ENCODE measurements at places on chromosomes 7 and 10.

- DNase-seq = no peak
Measured at GRCh38 chr7:102979670-102980069, 66.9 kb downstream of the LRRC17 start.

DNA sequence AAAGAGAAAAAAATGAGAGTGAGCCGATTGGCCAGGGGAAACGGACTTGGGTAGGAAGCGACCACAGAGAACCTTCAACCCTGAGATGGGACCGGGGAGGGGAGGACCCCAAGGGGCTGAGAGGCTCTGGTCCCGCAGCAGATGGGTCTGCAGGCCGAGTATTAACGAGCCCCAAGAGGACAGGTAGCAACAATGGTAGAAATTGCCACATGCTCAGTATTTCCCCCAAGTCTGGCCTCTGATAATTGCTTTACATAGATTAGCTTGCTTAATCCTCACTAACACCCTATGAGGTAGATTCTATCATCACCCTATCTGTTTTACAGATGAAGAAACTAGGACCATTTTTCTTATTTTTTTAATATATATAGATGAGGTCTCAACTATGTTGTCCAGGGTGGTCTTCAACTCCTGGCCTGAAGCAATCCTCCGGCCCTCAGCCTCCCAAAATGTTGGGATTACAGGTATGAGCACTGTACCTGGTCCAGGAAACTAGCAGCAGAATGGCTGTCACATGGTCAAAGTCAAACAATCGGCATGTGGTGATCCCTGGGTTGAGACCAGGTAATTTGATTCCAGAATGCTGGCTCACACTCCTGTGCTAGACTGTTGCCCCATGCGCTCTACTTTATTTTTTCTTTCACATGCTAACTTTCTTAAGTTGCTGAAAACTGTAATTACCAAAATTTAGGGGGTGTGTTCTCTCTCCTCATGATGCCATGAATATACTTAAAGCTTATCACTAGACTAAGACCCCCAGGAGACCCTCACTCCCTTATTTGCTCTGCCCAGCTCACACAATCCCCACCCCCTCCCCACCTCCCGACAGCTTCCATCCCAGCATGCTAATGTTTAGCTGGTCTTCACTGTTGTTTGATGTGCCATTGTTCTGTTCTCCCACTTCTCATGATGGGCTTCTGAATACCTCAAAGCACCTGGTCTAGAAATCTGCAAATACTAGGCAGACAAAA is 67.9 kb upstream of the AFAP1L2 start:
- DNase-seq = no peak

DNA sequence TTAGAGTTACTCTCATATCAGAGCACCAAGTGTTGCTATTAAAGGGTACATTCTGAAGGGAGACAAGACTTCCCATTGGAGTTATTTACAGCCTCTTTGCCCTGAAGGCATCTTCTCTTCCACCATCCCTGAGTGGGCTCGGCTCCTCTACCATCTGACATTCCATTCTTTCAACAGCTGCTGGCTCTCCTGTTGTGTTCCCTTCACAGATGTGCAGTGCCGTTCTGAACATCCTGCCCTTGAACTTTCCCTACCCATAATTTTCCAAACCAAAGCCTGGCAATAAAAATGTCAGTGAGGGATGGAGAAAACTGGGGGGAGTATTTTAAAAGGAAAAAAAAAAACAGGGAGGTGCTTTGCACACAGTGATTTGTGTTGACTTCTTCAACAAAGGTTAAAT is 392.9 kb downstream of the KCNMA1 start:
- no peak for DNase-seq

GRCh38 chr7:94061326-94061725 is 57.2 kb upstream of the BET1 start:
- no peak for DNase-seq

- DNase-seq = no peak
Measured at GRCh38 chr10:133456041-133456951, 2.6 kb downstream of the SCART1 start.

DNA sequence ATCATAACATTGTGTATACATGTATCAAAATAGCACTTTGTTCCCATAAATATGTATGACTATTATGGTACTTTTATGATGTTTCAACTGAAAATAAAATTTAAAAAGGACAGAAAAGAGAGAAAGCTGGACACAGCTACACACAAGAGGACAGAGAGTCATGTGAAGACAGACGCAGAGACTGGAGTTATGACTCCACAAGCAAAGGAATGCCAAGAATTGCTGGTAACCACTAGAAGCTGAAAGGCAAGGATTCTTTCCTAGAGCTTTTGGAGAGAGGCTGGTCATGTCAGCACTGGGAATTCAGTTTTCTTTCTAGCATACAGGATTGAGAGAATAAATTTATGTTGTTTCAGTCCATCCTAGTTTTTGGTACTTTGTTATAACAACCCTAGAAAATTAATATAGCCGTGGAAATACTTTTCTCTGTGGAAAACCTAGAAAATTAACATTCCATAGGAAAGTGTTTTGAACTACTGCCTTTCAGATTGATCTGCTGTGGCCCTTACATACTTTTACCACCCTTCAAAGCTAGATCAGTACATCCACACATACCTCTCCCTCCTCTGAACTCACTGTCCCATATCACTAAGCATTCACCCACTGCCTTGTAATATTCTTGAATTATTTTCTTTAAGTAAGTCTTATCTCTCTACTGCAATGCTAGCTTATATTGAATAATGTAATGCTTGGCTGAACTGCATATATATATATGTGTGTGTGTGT is 575.3 kb downstream of the IPMK start:
- no peak for DNase-seq

DNA sequence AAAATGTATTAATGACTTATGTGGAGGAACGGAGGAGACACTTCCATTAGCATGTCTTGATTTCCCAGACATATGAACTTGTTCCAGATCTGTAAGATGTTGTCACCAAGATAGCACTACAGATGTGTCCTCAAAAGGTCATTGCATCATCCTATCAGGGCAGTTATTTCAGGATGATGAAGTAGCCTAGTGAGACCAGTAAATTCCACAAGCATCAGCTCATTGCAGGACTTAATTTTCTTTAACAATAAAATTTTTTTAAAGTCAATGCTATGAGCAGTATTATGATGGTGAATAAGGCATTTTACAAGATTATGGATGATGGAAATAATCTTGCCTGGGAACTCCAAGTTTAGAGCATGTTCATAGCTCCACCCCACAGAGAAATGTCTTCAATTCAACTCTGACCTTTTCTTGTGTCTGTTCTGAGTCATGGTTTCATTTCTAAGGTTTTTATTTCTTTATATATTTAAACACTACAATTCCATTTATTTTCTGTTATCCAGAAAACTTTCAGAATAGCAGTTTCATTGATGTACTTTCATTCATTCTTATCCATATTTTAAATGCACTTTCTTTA is 1203.3 kb upstream of the CELF2 start:
- no peak for DNase-seq

- no peak for DNase-seq
Measured at GRCh38 chr10:95536017-95536416, 25.2 kb downstream of the SORBS1 start.

- no peak for DNase-seq
Measured at GRCh38 chr10:61406736-61407135, 46.4 kb downstream of the TMEM26 start.

- no peak for DNase-seq
Measured at GRCh38 chr10:123496996-123497660, 169.0 kb upstream of the GPR26 start.

DNA sequence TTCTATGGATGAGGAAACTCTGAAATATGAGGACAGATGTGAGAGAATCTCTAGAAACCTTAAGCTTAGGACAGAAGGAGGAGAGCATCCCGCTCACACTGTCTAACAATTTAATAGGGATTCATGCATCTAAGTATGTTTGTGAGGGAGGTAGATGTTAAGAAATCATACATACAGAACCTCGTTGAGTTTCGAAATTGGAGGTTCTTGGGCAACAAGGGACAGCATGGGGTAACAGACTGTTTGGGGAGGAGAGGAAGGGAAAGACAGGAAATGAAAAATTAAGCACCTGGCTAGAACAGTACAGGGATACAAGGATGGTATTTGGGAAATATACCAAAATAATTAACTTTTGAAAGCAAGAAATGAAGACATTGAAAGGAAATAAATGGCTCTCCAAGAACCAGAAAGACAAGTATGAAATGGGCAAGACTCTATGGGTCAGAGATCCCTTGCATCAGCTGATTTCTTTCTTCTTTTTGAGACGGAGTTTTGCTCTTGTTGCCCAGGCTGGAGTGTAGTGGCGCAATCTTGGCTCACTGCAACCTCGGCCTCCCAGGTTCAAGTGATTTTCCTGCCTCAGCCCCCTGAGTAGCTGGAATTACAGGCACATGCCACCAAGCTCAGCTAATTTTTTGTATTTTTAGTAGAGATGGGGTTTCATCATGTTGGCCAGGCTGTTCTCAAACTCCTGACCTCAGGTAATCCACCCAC is 207.9 kb downstream of the CTNNA3 start:
- DNase-seq = no peak

- DNase-seq = no peak
Measured at GRCh38 chr10:52276986-52277385, 37.1 kb upstream of the DKK1 start.

DNA sequence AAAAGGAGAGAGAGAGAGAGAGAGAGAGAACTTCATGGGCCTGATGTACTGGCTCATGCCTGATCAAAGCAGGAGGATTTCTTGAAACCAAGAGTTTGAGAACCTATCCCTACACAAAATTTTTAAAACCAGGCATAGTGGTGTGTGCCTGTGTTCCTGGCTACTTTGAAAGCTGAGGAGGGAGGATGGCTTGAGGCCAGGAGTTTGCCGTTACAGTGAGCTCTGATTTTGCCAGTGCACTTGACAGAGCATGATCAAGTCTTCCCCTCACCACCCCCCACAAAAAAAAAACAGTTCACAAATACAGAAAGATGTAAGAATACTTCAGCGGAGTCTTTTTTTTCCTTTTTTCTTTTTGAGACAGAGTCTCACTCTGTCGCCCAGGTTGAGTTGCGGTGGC is 52.1 kb upstream of the CCAR1 start:
- no peak for DNase-seq

GRCh38 chr10:88281592-88282347 is 301.3 kb downstream of the RNLS start:
- DNase-seq = no peak

DNA sequence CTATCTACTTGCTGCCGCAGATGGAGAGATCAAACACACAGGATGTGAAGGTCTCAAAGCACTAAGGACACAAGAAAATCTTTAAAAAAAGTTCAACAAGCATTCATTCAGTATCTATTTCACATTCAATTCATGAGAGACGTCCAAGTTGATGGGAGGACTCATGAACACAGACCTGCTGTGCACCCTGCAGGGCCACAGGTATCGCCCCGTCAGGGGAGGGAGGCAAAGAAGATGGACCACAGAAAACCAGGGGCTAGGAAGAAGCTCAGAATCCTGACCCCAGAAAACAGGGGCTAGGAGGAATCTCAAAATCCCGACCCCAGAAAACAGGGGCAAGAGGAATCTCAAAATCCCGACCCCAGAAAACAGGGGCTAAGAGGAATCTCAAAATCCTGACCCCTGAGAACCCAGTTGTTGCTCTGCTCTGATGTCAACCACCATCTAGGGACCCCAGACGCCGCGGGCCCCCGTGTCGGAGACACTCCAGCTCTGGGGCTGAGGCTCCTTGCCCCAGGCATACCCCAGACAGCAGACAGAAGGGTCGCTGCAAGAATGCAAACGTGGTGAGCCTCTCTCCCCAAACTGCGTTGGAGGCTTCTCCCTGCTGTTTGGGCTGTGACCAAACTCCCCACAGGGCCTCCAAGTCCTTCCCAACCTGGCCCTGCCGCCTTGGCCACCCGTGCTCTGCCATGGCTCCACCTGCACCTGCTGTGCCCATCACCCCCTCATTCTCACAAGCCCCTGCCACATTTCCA is 197.6 kb downstream of the DIP2C start:
- no peak for DNase-seq

DNA sequence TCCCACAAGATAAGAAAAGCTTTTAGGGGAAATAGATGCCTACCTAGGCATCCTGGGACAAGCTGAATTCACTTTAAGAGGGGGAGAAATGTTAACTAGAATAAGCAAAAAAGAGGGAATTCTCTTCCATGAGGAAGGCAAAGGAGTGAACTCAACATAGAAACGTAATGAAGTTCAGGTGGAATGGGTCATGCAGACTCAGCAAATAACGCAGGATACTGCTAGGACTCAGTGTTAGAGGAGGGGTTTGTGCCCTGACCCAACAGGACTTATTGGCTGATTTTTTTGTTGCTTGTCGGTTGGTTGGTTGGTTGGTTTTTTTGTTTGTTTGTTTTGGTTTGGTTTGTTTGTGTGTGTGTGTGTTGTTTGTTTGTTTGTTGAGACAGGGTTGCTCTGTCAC is 9.3 kb downstream of the OR2A14 start:
- no peak for DNase-seq

All from right lobe of liver (tissue), 6 donors.